ENCODE measurements at places on chromosomes 2 and 18.
A peak's percentile ranks its signal among the peaks of the same experiment; 100 is the strongest.

GRCh38 chr2:170715062-170715931, at the start of gene SP5:
Gene SP5 (plus strand): TSS chr2:170715337. CDS start chr2:170715513, 176 bp downstream.
- peak; percentile 42 for DNase-seq

DNA sequence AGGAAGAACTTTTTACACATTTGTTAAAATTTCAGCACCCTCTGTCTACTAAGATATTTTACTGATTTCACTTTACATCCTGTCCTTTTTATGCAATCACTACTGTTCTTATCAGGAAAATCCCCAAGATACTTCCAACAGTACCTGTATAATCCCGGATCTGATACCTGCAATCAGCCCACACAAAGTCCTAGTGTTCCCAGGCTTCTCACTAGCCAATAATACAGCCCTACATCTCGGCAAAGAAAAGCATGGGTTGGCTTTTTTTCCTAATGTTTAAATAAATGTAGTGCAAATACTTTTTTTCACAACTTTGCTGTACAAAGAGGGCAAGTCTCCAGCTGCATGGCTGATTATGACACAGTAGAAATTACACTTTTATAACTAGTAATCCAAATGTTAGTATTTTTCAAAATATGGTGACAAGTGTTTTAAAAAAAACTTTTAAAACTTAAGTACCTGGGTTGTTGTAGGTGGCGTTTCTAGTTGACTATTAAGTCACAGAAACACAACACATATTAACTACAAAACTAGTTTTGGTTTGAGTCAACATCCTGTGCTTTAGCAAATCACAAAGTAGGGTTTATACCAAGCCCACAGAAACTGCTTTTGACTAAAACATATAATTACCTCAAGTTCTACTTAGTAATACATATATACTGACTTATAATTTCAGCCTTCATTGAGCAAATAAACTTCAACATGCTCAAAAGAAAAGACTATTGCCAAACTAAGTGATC, 19.5 kb downstream of the CNOT11 start:
- DNase-seq: peak; percentile 69

DNA sequence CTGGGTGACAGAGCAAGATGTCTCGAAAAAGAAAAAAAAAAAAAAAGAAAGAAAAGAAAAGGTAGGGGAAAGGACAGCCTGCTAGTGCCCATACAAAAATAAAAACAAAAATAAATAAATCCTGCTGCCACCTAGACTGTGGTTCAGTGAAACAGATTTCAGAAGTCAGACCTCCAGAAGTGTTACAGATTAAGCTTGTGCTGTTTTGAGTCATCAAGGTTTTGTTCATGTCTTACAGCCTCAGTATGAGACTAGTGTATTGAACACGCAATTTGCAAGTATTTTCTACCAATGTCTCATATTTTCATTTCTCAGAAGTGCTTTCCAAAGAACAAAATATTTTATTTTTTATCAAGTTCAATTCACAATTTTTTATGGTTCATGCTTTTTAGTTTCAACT, 720.4 kb upstream of the GYPC start:
- DNase-seq: no peak

- peak; percentile 51 for DNase-seq
Measured at GRCh38 chr2:20576598-20577115, 74.2 kb downstream of the HS1BP3 start.

DNA sequence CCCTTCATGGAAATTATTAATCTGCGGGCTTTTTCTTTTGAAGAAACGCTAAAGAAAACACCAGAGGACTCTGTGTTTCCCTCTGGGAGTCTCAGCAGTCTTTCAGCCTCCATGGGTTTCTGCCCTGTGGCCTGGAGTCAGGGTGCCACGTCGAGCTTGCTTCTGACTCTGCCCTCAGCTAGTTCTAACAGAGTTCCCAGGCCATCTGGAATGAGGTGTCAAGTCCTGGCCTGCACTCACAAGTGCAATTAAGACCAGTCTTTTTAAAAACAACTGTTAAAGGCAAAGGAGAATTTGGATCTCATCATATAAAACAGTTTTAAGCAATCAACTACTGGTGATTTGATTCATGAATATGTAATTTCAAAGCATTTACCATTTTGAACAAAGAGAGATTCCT, 157.3 kb downstream of the RHBDD1 start:
- DNase-seq: no peak

DNA sequence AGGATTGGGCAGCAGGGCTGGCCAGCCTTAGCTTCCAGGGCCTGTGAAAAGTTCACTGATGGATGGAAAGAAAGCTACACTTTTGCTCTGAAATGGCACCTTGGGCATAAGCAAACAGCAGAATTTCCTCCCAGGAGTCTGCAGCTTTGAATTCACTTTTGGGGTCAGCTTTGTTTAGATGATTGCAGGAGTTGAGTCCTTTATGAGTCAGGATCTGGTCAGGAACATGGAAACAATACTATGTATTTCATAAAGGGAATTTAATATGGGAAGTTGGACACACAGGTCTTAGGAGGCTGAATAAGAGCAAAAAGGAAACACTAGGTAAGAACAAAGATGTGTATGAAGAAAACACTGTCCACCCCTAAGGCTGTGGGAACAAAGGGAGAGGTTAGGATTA, 345.3 kb downstream of the TSN start:
- DNase-seq: no peak

DNA sequence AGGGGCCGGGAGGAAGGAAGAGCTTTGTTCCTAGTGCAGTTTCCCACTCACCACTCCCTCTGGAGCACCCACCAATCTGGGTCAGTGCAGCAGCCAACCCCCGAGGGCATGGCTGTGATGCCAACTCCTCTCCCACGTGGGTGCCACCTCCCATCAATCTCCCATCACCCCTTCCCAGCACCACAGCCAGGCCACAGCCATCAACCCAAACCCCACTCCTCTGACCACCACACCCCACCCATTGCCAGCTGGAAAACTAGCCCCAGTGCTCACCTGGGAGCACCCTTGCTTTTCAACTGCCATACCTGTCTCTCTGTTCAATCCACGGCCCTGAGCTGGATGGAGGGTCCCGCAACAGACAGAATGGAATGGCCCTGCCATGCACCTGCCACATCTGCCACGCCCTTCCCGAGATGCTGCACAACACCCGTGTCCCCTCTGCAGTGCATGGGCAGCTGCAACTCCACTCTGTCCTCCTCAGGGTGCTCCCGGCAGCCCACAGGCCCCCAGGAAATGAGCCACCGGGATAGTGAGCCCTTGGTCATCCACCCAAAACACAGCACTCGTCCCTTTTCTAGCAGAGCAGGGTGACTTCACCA, 112.4 kb upstream of the ID2 start:
- no peak for DNase-seq

DNA sequence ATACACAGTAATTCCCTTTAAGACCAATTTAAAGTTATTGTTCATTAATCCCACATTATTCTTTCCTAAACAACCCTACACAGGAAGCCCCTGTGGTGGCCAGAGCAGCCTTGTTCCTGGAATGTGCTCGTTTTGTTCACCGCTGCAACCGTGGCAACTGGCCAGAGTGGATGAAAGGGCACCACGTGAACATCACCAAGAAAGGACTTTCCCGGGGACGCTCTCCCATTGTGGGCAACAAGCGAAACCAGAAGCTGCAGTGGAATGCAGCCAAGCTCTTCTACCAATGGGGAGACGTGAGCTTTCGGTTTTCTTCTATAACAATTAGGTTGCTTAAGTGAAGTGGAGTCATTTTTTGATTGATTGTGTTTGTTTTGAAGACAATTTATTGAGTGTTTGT, 101.0 kb downstream of the UNC80 start:
- DNase-seq: peak; percentile 54

DNA sequence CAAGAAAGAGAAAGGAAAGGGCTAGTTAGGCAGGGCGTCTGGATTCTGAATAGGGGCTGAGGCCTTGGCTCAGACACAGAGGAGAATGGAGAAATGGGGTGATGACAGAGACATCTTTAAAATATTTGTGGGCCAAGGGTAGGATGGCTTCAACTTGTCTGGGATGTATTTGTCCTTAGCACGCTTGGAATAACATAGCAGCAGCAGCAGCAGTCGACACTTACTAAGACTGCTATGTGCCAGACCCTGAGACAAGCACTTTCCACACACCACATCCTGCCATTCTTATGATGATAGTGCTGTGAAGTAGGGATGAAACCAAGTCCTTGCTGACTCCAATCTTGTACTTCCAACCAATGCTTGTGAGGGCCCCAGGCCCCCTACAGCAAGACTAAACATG, 2.6 kb downstream of the IL1RL1 start:
- no peak for DNase-seq

DNA sequence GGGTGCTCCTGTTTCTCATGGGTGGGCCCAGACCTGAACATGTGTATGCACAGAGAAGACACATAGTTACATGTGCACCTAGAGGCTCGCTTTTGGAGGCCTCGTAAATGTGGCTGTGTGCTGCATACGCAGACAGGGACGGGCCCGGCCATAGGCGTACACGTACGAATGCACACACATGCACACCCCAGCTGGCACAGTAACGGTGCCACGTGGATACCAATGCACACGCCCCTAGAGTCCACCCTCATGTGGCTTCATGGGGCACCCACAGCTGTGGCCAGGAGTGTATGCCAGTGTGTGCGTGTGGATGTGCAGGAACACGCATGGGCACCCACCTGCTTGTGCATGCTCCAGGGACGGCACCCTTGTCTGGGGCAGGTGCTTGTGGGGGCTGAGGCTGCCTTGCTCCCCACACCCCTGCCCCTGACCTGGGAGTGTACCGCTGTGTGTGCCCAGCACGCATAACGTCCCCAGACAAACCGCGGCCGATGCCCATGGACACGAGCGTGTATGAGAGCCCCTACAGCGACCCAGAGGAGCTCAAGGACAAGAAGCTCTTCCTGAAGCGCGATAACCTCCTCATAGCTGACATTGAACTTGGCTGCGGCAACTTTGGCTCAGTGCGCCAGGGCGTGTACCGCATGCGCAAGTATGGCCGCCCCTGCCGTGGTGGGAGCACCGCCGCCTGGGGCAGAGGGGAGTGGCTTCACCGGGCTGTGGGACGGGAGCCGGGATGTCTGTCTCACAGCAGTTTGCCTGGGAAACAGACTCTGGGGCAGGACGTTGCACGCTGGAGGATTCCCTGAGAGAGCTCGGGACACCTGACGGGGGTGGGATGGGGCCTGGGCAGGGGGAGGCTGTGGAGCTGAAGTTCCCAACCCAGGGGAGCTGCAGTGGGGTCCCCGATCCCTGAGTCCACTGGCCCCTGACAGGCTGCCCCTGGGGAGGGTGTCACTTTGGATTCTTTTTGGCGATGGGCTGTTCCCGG, 21.0 kb downstream of the ZAP70 start:
- DNase-seq: no peak

- DNase-seq: no peak
Measured at GRCh38 chr2:81181845-81182244, 877.3 kb upstream of the LRRTM1 start.

DNA sequence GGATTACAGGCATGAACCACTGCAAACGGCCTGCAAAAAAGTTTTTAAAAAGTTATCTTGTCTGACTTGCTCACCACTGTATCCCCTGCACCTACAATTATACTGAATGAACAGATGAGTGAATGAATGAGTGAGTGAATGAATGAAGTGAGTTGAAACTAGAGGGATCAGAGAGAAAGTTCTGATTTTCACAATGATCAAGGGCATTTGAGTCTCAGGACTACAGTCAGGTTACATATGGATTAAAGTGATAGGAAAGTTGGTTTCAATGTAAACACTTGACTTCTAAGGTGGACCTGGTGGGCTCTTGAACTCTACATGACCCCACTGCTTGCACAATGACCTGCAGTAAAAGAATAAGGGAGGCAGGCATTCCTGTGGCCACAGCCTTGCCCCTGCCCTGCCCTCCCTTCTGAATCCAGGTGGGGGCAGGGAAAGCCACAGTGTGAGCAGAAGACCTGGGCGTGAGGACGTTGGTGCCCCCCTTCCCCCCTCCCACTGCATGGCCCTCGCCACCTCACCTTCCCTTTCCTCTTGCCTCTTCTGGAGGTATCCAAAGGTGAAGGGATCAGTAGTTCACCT, 10.7 kb downstream of the C2orf80 start:
- DNase-seq: peak; percentile 60

DNA sequence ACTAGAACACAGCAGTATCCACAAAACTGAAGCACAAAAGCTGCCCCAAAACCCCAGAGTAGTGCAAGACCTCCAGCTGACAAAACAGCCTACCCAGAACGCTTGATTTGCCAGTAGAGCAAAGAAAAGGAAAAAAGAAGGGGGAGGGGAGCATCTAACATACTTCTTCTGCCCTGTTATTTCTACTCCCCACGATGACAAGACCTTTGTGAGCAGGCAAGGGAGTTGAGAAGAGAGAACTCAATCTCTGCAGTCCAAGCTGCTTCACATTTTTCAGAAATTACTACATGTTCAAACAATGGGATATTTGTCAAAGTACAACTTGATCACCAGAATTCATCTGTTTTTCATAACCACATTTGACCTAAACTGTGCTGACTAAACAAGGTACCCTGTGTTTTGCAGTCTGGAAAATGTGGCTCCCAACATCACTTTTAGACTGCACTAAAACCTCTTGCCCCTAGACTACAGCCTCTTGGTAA, 286.7 kb downstream of the EXOC6B start:
- DNase-seq: peak; percentile 47
